Kidney (tissue), 22 donors: ENCODE measurements at places on chromosomes 7 and 10. TPM values are rescaled to one million over a fixed set of nuclear protein-coding genes. Genes with fewer than 3 reads are reported as not detected.

The OGA gene
- 146 TPM for total RNA-seq

DNA sequence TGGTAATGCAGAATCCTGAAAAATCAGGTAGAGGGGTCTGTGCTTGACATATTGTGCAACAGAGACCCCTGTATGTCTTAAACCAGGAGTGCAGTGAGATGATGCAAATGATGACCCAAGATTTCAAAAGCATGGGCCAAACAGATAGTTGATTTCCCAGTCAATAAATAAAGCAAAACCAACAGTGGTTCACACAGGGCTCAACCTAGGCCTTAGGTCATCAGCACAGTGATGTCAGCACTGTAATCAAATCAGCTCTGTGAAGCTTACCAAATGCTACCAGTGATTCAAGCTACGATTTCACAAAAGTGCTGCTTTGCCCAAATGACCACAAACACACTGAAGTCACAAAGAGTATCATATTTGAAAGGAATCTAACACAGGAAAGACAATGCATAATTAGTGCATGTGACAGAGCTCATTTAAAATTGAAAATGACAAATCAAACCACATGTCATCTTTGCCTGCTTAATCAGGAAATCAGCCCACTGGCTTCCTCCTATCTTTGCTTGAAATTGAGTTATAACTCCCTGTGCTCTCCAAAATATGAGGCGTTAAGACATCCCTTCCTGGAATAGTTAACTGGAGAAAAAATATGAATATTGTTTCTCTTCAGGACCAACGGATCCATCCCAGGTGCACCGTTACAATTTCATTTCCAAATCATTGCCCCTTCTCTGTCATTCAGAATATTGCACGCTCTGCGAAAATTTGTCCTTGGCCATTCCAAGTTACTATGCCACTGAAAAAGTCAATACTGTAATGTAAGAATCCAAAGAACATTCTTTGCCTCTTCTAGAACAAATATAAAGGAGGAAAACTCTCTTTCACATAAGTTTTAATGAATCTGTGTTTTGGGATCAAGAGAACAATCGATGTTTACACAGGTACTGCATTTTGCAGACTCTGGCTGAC lies 41.9 kb upstream of the ASL start:
- H3K4me1 ChIP-seq, result no peaks in the 10 kb centered on the region
- H3K36me3 ChIP-seq, result no peaks in the 10 kb centered on the region
- H3K27me3 ChIP-seq, result no peaks in the 10 kb centered on the region
- no peak overlapping the region for H3K4me3 ChIP-seq
- DNase-seq, result no peak

DNA sequence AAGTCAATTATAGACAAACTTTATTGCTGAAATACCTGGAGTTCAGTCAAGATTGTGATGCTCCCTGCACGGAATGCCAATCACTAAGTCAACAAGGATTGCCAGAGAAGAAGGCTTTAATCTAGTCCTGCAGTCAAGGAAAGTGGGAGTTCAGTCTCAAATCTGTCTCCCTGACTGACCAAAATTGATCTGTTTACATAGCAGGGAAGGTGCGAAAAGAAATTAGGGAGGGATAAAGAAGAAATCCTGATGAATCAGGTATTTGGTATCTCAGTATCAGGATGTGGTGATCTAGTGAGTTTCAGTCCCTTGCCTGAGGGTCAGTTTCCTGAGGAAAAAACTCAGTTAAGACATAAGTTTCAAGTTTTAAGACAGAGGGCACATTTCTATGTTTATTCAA lies 2.1 kb upstream of the AKR1D1 start:
- H3K4me3 ChIP-seq, result no peak overlapping the region
- H3K27me3 ChIP-seq, result no peaks in the 10 kb centered on the region
- no peak for DNase-seq
- no peaks in the 10 kb centered on the region for H3K4me1 ChIP-seq
- no peak overlapping the region for H3K27ac ChIP-seq
- H3K36me3 ChIP-seq, result no peaks in the 10 kb centered on the region

DNA sequence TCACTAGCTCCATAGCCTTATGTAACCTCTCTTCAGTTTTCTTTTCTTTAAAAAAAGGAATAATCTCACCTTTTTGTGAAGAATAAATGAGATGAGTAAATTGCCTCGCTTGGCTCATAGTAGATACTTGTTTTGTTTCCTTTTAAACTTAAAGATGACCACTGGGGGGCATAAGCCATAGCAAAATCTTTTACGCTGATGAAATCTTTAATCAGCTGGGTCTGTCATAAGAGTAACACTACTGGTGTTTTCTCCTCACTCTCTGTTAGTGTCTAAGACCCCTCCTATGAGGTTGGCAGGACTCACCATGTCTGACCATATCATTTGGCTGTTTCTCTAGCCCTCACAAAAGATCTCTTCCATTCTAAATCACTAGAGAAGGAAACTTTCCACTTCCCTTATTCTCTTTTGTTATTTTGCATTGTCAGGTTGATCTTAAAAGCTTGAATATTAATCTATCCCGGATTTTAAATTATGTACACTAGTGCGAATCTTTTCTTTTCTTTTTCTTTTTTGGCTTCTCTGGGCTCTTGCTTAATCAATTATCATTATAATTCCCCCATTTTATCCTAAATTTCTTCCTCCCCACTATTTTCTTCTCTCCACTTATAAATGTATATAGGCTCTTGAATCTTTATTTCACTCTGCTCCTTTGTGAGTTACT lies 12.5 kb downstream of the STAG3 start:
- no peaks in the 10 kb centered on the region for H3K4me1 ChIP-seq
- H3K27ac ChIP-seq, result no peak overlapping the region
- no peak for DNase-seq
- no peaks in the 10 kb centered on the region for H3K36me3 ChIP-seq
- no peaks in the 10 kb centered on the region for H3K27me3 ChIP-seq

- peak overlapping the region; percentile 74 for H3K27ac ChIP-seq
- peaks cover 6% of the 10 kb centered on the region for H3K4me1 ChIP-seq
- no peaks in the 10 kb centered on the region for H3K36me3 ChIP-seq
These were observed 30.5 kb downstream of the NRP1 start for GRCh38 chr10:33303988-33304387.

- H3K27ac ChIP-seq, result no peak overlapping the region
- no peak for DNase-seq
- H3K4me1 ChIP-seq, result no peaks in the 10 kb centered on the region
- no peak overlapping the region for H3K4me3 ChIP-seq
- H3K27me3 ChIP-seq, result no peaks in the 10 kb centered on the region
These were observed 54.5 kb downstream of the TMEM130 start for GRCh38 chr7:98815313-98815712.

- peaks cover 31% of the 10 kb centered on the region for H3K36me3 ChIP-seq
- no peak overlapping the region for H3K4me3 ChIP-seq
- no peaks in the 10 kb centered on the region for H3K4me1 ChIP-seq
- no peak overlapping the region for H3K27ac ChIP-seq
These were observed 10.2 kb downstream of the GARS1 start for GRCh38 chr7:30604901-30605300.

DNA sequence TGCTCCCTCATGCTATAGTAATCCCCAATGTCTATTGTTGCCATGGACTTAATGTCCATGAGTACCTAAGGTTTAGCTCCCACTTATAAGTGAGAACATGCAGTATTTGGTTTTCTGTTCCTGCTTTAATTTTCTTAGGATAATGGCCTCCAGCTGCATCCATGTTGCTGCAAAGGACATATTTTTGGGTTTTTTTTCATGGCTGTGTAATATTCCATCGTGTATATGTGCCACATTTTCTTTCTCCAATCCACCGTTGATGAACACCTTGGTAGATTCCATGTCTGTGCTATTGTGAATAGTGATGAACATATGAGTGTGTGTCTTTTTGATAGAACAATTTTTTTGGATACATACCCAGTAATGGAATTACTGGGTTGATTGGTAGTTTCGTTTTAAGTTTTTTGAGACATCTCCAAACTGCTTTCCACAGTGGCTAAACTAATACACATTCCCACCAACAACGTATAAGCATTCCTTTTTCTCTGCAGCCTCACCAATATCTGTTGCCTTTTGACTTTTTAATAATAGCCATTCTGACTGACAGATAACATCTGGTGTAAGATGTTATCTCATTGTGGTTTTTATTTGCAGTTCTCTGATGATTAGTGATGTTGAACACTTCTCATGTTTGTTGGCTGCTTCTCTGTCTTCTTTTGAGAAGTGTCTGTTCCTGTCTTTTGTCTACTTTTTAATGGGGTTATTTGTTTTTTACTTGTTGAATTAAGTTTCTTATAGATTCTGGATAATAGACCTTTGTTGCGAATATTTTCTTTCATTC lies 68.8 kb upstream of the IFRD1 start:
- no peaks in the 10 kb centered on the region for H3K36me3 ChIP-seq
- no peaks in the 10 kb centered on the region for H3K27me3 ChIP-seq
- no peak overlapping the region for H3K27ac ChIP-seq
- no peak overlapping the region for H3K4me3 ChIP-seq

The MOGAT3 gene
- 0.25 TPM for total RNA-seq

The INSYN2A gene
- 0.28 TPM for total RNA-seq

DNA sequence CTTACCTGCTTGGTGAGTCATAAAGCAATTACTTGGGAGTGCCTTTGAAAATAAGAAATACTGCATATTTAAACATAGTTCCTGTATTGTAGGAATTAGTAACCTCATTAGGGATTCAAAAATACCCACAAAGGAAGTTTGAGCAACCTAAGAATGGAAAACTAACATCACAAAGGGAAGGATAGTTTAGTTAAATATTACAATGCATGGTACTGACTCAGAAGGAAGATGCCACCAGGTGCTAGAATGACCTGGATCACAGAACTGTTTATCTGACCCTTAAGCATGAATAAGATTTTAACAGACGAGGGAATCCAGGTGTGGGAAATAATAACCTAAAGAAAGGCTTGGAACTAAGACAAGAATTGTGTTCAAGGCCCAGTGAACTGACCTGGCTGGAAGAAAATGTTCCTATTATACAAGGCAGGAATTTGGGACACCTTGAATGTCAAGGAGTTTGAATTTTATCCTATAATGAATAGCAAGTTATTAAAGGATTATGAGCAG lies 106.4 kb downstream of the GSAP start:
- no peak for DNase-seq
- no peak overlapping the region for H3K4me3 ChIP-seq
- H3K4me1 ChIP-seq, result peaks cover 10% of the 10 kb centered on the region
- peak overlapping the region; percentile 83 for H3K27ac ChIP-seq
- H3K36me3 ChIP-seq, result peaks cover 15% of the 10 kb centered on the region

DNA sequence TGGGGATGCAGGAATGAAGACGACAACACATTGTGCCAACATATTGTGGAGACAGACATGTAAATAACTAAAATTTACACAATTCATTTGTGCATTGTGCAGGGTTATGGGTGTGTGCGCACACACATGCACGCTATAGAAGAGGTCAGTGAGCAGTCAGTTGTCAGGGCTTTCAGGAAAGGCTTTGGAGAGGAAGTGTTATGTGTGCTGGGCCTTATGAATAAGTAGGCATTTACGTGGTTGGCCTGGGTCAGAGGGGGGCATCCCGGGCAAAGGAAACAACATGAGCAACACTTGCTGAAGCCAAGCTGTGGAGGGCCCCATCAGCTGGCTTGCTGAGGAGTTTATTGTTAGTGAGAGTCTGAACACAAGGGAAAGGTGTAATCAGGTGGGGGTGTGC lies 4.1 kb downstream of the PRXL2A start:
- no peaks in the 10 kb centered on the region for H3K27me3 ChIP-seq
- no peak overlapping the region for H3K4me3 ChIP-seq
- no peak overlapping the region for H3K27ac ChIP-seq
- H3K4me1 ChIP-seq, result peaks cover 50% of the 10 kb centered on the region
- DNase-seq, result no peak

- H3K27ac ChIP-seq, result no peak overlapping the region
- H3K4me3 ChIP-seq, result no peak overlapping the region
- H3K4me1 ChIP-seq, result no peaks in the 10 kb centered on the region
- DNase-seq, result no peak
- H3K27me3 ChIP-seq, result peaks cover 20% of the 10 kb centered on the region
These were observed 165.8 kb downstream of the NRF1 start for GRCh38 chr7:129777195-129777844.

GRCh38 chr7:20514364-20514763 lies 101.1 kb upstream of the ABCB5 start:
- H3K27me3 ChIP-seq, result no peaks in the 10 kb centered on the region
- H3K4me3 ChIP-seq, result no peak overlapping the region
- peak; percentile 75 for DNase-seq
- no peaks in the 10 kb centered on the region for H3K36me3 ChIP-seq
- H3K27ac ChIP-seq, result no peak overlapping the region

DNA sequence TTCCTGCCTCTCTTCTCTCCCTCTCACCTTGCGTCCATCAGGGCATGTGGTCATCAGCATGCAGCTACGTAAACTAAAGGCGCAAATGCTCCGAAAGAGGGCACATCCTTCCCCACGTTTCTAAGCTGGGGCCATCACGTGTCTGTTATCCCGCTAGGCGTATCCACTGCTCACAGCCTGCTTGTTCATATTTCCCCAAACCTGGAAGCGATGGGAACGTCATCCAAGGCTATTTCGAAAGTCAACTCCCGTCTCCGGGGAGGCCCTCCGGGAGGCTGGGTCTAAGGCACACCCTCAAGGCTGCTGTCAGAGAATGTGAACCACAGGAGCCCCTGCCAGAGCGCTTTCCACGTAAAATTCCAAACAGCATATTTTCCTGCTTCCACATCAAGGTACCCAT lies 199.2 kb downstream of the DIP2C start:
- no peaks in the 10 kb centered on the region for H3K27me3 ChIP-seq
- H3K36me3 ChIP-seq, result no peaks in the 10 kb centered on the region
- no peak overlapping the region for H3K4me3 ChIP-seq
- DNase-seq, result no peak
- H3K4me1 ChIP-seq, result no peaks in the 10 kb centered on the region

- no peak overlapping the region for H3K4me3 ChIP-seq
- DNase-seq, result peak; percentile 83
- peaks cover 18% of the 10 kb centered on the region for H3K4me1 ChIP-seq
- no peaks in the 10 kb centered on the region for H3K27me3 ChIP-seq
These were observed 43.9 kb downstream of the DOCK4 start for GRCh38 chr7:112162142-112162766.

DNA sequence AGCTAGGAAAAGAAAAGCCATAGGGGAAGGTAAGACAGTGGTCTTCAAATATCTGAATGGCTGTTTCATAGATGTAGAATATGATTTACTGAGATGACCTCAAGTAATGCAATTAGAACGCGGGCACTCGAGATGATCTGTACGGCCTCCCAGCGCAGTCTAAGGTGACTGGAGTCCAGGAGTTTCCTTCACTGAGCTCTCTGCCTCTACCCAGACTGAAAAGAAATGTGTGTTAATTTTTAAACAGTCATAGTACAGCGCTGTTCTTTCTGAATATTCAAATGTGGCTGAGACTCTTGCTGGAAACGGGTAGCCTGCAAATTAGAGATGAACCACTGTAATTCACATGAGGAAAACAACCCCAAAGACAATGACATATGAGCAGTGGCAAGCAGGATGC lies 562.4 kb upstream of the AUTS2 start:
- H3K36me3 ChIP-seq, result no peaks in the 10 kb centered on the region
- no peaks in the 10 kb centered on the region for H3K4me1 ChIP-seq
- no peak for DNase-seq
- H3K27ac ChIP-seq, result no peak overlapping the region

The UNC5B gene
- total RNA-seq, result 22.6 TPM
